Activated CD4-positive, CD25-positive, alpha-beta regulatory T cell treated with anti-CD3 and anti-CD28 coated beads, Interleukin-2, amount 50 U/mL, for 24 hours (primary cell): ENCODE measurements at places on chromosomes 1 and 21.

GRCh38 chr1:98677288-98677687 is 15.8 kb downstream of the SNX7 start:
- no peak for ATAC-seq

- no peak for ATAC-seq
These were observed 20.5 kb upstream of the THRAP3 start for GRCh38 chr1:36203554-36204346.

- ATAC-seq, result no peak
These were observed 250.6 kb downstream of the PLA2G4A start for GRCh38 chr1:187079330-187079729.

DNA sequence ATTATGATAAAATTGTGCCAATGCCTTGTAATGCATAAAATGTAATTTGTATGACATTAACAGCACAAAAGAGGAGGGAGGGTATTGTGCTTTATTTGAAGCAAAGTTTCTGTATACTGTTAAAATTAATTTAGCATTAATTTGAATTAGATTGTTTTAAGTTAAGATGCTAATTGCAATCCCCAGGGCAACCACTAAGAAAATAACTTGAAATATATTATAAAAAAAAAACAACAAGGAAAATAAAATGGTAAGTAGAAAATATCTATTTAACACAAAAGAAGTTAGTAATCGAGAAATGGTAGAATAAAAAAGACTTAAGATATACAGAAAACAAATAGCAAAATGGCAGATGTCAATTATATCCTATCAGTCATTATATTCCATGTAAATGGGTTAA is 131.4 kb upstream of the KAZN start:
- no peak for ATAC-seq

- ATAC-seq, result no peak
These were observed 164.9 kb upstream of the ADGRL2 start for GRCh38 chr1:81635816-81636215.

DNA sequence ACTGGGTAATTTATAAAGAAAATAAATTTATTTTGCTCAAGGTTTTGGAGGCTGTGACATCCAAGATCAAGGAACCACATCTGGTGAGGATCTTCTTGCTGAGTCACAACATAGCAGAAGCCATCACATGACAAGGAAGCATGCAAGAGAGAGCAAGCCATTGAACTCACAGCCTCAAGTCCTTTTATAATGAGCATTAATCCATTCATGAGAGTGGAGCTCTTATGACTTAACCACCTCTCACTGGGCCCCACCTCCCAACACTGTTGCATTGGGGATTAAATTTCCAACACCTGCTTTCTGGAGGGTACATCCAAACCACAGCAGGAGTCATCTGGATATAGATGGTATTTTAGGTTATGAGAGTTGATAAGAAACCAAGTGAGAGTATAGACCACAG is 20.6 kb upstream of the EGLN1 start:
- no peak for ATAC-seq

- no peak for ATAC-seq
These were observed 14.1 kb downstream of the DNASE2B start for GRCh38 chr1:84412316-84412942.

- ATAC-seq, result no peak
These were observed 46.2 kb upstream of the COL24A1 start for GRCh38 chr1:86202552-86203340.

DNA sequence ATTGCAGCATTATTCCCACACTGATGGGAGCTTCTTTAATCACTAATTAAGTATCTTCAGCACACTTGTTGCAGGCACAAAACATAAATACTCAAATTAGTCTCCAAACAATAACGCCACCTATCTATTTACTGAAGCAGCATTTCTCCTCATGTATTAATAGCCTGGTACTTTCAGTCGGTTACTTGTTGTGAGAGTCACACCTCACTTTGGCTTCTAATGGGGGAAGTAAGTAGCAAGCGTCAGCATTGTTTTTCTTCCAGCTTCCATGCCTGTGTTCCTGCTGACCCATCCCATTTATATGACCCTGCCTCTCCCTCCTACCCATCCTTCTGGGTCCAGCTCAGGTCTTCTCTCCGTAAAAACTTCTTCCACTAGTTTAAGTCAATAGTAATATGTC is 31.9 kb upstream of the DENND1B start:
- no peak for ATAC-seq

- ATAC-seq, result no peak
These were observed 85.4 kb upstream of the ROR1 start for GRCh38 chr1:63688302-63688890.

DNA sequence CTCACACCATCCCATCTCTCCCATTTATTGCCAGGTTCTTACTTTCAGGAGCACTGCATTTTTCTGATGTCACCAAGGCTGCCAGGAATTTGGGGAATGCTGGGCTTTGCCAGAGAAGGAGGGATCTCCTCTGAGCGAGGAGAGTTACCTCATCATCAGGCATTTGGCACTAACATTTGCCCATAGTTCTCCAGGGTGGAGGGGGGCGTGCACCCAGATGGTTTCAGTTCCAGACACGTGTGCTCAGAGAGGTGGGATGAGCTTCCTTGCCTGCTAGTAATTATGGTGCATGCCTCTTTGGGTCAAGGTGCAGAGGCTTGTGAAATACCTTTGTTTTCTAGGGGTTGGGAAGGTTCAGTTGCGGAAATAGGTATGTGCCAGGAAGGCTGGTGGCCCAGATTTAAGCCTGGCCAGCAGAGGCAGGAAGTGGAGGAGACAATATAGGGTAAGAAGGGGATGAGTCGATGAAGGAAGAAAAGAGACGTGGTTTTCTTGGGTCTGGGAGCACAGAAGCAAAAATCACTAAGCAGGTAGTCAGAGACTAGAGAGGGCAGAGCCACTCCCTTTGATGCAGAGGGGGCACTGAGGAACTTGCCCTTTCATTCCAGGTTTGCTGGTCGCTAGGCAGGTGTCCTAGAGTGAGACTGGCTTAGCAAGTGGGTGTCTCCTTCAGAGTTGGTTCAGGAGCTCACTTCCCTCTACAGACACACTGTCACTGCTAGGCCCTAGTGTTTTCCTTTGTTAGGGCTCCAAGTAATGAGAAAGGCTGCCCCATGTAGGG is 7.2 kb downstream of the TUFT1 start:
- no peak for ATAC-seq

GRCh38 chr21:45741691-45742090 is 98.2 kb downstream of the PCBP3 start:
- peak; percentile 32 for ATAC-seq

DNA sequence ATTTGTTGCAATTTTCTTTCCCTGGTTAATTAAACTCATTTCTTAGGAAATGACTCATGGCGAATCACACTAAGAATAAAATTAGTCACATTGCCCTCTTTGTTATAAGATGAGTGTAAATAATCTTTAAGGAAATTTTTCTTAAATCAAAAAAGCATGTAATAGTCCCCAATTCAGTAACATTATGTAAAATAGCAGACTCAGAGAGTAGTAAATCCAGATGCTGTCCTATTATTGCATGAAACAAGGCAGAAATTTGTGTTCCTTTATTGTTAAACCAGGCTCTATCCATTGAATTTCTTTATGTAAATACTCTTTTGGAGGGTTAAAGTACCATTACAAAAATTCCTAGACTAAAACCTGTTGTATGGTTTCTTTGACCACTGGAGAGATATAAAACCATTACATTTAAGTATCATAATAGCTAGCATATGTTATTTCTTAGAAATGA is 154.5 kb upstream of the C1orf87 start:
- ATAC-seq, result no peak

- ATAC-seq, result no peak
These were observed at the start of gene B3GALT2 for GRCh38 chr1:193185901-193186731. Gene B3GALT2 (minus strand): TSS chr1:193186613. CDS start chr1:193181562, 5,051 bp downstream.

DNA sequence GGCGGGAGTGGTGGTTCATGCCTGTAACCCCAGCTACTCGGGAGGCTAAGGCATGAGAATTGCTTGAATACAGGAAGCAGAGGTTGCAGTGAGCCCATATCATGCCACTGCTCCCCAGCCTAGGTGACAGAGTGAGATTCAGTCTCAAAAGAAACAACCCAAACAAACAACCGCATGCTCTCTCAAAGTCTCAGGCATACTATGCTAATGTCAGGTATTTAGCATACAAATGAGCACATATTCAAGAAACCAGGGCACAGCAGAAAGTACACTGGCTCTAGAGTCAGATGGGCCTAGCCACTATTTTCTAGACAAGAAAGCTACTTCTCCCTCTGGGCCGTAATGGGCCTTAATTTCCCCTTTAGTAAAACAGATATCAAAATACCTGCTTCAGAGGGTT is 55.0 kb downstream of the ELAVL4 start:
- ATAC-seq, result no peak

- ATAC-seq, result no peak
These were observed 23.3 kb upstream of the CDK18 start for GRCh38 chr1:205481218-205481617.

GRCh38 chr21:27244352-27244751 is 277.5 kb upstream of the ADAMTS5 start:
- ATAC-seq, result no peak

DNA sequence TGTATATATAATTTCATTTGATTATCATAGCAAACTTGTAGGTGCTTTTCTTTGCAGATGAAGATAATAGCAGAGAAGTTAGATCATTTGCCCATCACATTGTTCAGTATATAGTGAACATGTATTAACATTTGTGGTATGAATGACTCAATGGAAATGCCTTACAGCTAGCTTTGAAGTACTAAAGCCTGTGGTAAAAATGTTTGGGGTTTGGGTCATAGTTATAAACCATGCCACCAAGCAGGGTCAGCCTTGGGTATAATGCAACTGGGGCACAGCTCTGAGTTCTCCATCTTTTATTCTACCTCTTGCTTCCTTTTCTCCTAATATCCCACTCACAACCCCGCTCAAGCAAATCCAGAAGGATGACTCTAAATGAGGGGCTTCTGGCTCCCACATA is 141.6 kb downstream of the KCNT2 start:
- ATAC-seq, result no peak

DNA sequence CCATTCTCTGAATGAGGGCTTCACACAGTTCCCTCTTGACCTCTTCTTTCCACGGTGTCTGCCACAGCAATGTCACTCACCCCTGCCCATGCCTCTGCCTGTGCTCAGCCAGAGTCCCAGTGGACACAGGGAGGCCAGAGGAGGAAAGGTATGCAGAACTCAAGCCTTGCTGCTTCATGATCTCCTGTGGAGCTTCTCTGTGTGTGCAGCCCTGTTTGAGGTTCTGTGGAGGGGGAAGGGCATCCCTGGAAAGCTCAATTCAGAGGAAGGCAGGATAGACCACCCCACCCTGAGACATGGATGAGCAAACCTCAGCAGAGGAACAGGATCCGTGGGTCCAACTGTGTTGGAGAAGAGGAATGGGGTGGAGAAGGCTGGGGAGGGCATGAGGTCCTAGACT is 2.0 kb downstream of the HCN3 start:
- no peak for ATAC-seq

- ATAC-seq, result no peak
These were observed 91.2 kb downstream of the TRABD2B start for GRCh38 chr1:47906009-47906432.

- peak; percentile 68 for ATAC-seq
These were observed at the start of gene PBXIP1 for GRCh38 chr1:154955718-154956543. Gene PBXIP1 (minus strand): TSS chr1:154956099. CDS start chr1:154953721, 2,378 bp downstream.

DNA sequence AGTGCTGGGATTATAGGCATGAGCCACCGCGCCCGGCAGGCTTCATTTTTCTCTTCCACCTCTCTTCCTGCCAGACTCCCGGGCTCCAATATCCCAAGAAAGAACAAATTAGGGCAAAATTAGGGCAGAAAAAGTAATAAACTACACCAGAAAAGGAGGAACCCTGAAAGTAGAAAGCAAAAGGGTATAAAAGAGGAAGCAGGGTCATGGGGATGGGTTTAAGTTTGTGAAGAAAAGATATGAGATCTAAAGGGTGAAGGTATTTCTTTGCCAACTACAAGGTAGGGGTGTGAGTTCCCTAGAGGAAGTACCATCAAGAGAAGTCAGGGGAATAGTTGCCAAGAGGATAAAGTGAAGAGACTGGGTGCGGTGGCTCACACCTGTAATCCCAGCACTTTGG is 9.9 kb downstream of the PTPN22 start:
- ATAC-seq, result no peak
